ENCODE measurements at places on chromosomes 16 and 17.
A peak's percentile ranks its signal among the peaks of the same experiment; 100 is the strongest.

GRCh38 chr17:14135906-14136590 is 66.7 kb downstream of the COX10 start:
- no peak for DNase-seq

GRCh38 chr16:81526935-81527334 is 82.3 kb downstream of the CMIP start:
- no peak for DNase-seq

- no peak for DNase-seq
These were observed 79.8 kb downstream of the TBC1D16 start for GRCh38 chr17:79955691-79956440.

- peak; percentile 73 for DNase-seq
These were observed 88.0 kb upstream of the RPRML start for GRCh38 chr17:47066841-47067682.

GRCh38 chr17:35315283-35315682 is 58.1 kb downstream of the SLFN11 start:
- no peak for DNase-seq

- DNase-seq: no peak
These were observed 7.7 kb downstream of the CES2 start for GRCh38 chr16:66942981-66943380.

DNA sequence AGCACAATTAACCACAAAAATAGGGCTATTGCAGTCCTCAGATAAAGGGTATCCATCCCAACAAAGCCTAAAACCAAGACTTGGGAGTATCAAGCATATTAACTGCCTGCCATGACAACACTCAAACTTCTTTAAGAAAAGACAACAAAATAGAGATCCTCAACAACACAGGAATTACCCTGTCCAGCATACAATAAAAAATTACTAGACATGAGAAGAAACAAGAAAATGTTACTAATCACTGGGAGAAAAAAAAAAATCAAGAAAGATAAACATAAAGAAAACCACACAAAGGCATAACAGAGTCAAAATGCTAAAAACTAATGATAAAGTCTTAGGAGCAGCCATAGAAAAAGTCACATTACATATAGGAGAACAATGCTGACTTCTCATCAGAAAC is 73.9 kb downstream of the SLC39A11 start:
- DNase-seq: no peak

- DNase-seq: no peak
These were observed 22.6 kb upstream of the ERN1 start for GRCh38 chr17:64152428-64153125.

DNA sequence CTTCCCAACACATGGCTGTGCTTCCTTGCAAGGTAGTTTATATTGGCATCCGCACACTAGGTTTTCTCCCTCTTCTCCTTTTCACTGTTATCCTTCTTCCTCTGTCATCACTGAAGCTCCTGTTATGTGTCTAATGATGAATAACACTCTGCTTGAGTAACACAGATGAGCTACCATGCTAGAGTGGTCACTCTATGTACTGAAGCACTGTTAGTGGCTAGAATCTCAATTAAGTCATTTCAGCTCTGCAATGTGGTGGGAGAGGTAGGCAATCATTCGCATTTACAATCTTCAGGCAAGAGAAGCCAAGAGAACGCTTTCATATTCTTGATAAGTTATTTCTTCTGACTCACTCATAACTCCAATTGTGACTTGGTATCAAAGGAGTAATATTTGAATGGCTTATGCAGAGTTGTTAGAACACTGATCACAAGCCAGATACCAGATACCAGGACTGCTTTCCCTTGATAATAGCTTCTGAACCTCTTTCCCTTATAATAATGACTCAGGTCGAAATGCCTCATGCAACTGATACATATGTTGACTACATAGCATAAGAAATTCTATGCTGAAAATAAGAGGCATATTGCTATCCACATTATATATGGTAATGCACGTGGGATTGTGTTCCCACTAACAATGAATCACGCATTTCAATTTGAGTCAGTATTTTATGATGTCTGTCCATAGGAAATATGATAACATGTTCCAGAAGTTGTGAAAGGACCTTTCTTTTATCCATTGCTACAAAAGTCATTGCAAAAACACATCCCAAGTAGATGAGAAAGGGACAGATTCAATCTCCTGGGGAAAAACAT is 158.0 kb upstream of the HS3ST3A1 start:
- no peak for DNase-seq

DNA sequence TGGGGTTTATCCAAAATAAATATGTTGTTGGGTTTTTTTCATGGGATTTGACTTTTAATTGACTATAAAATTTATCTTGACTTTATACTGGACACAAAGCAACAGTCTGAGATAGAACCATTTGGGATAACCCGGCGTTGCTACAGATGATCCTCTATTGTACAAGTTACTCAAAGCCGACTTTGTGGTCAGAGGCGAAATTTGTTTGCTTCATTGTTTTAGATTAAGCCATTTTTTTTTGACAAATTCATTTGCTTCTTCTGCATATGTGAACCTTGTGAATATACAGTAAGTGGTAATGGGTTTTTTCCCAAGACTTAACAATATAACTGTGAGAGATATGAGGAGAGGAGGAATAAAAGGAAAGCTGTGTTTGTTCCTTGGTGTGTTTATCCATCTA is 11.8 kb downstream of the MYO1D start:
- DNase-seq: no peak

Measured in effector CD4-positive, alpha-beta T cell (primary cell).